ENCODE measurements at places on chromosomes 6 and 20.

- no peak for DNase-seq
These were observed 375.2 kb downstream of the CD109 start for GRCh38 chr6:74071214-74071613.

DNA sequence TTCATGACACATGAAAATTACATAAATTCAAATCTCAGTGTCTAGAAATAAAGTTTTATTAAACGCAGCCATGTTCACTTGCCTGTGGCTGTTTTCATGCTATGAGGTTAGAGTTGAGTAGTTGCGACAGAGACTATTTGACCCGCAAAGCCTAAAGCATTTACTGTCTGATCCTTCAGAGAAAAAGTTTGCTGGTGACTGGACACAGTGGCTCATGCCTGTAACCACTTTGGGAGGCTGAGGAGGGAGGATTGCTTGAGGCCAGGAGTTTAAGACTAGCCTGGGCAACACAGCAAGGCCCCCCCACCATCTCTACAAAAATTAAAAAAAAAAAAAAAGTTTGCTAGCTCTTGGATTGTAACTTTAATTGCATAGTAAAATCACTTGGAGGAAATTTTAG, 9.2 kb downstream of the SMIM28 start:
- DNase-seq, result no peak

DNA sequence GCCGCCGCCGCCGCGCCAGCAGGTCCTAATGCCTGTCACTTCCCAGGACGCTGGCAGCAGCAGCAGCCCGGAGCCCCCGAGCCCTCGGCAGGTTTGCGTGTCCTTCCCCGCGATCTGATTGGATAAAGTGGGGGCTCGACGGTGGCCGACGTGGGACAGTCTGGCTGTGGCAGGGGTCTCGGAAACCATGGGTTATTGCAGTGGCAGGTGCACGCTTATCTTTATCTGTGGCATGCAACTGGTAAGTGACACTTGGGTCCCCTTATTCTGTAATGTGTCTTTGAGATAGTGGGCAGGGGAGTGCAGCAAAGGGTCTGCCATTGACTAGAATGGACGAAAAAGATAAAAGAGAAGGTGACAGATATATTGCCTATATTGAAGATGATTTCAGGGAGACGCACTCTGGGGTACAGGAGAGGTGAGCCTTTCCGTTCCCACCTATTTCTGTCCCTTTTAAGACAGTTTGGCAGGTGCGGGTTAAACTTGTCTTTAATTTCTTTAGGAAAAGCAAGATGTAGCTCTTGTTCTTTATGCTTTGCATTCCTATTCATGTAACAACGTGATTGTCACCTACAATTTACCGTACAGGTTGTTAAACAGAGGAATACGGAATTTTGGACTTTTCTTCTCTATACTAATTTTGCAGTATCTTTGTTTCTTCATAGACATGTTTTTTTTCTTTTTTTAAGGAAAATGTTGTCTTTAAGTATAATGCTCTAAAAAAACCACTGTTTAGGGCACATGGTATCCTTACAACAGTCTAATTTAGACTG, 535 bp downstream of the NKAIN2 start:
- no peak for DNase-seq

DNA sequence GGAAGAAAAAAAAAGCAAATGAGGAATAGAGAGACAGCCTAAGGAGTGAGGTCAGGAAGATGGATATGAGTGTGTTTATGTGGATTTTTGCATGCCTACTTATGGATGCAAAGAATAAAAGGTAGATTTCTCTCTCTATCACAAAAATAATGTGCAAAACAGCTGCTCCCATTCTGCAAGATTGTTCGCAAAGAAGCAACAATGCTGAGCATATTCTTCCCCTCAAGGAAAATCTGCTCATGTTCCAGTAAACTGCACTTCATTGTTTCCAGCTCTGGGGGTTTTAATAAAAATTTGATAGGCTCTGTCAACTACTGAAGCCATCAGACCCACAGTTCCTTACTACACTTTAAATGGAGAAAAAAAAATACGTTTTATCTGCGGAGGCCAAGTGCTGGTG, 177.3 kb downstream of the COL9A1 start:
- no peak for DNase-seq

GRCh38 chr6:82419859-82420258, 56.2 kb downstream of the TPBG start:
- no peak for DNase-seq

- no peak for DNase-seq
These were observed 365.7 kb downstream of the MAFB start for GRCh38 chr20:40323361-40323794.

- no peak for DNase-seq
These were observed 156.7 kb upstream of the PMEPA1 start for GRCh38 chr20:57866250-57867106.

DNA sequence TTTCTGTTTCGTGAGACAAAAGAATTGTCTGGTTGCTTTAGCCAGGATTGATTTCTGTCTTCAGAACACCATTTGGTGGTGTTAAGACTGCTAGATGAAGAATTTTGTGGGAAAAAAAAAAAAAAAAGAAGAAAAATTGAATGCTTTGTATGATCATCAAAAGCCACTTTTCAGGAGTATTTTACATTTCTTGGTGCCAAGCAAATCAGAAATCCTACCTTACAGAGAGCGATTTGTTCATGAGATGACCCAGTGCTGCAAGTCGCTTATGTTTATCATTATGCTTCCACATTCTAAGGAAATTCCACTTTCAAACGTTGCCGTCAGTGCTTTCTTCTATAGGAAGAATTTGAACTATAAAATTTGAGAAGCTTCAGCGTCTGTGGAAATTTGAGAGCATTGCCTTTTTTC, 228.7 kb downstream of the BCKDHB start:
- DNase-seq, result no peak

All from CD4-positive, alpha-beta T cell treated with Interleukin-17A for 4 hours (primary cell).